ENCODE measurements at places on chromosomes 3 and 15.

GRCh38 chr3:14573706-14574105, 33.6 kb upstream of the GRIP2 start:
- DNase-seq = no peak

GRCh38 chr3:63977893-63978292, 45.4 kb downstream of the PSMD6 start:
- no peak for DNase-seq

- DNase-seq = no peak
Observed at GRCh38 chr3:78791753-78792152, 976.0 kb downstream of the ROBO1 start.

DNA sequence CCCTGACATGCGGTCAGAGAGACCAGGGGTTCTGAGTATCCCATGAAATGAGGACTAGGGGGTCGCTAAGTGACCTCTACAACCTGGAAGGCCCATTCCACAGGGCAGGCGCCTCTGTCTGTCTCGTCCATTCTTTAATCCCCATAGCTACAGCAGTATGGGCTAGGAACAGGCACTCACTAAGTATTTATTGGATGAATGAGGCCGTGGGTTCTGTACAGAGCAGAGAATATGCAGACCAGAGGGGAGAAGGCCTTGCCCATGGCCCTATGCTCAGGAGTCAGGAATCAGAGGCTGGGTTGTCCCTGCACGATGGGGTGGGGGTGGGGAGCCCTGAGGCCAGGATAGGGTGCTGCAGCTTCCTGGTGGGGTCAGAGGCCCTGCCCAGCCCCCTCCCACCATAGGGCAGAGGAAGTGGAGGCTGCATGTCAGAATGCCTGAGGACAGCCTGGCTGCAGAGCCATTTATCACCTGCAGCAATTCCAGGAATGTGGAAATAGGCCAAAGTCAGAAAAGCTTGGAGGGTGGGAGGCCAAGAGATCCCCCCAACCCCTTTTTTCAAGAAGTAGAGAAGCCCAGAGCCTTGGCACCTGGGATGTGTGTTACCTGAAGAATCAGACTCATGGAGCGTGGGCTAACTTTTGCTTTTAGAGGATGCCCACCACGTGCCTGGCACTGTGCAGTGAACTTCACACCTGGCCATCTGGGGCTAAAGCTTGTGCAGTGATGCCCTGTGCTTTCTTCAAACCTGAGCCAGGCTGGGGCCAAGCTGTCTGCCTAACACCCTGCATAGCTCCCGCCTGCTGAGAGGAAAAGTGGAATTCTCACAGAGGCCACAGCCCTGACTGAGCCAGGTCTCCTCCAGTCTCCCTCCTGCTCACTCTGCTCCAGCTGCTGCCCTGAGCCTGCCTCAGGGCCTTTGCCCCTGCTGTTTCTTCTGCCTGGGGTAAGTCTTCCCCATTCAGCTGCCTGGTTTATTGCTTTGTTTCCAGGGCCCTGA, 109.4 kb downstream of the WNT7A start:
- DNase-seq = no peak

GRCh38 chr3:55622116-55622515, 135.0 kb upstream of the WNT5A start:
- DNase-seq = no peak

- DNase-seq = no peak
Observed at GRCh38 chr15:36887214-36887961, 213.0 kb downstream of the MEIS2 start.

GRCh38 chr3:169390741-169391305, 272.7 kb downstream of the MECOM start:
- DNase-seq = no peak

- no peak for DNase-seq
Observed at GRCh38 chr3:58101499-58102389, 93.5 kb downstream of the FLNB start.

- DNase-seq = no peak
Observed at GRCh38 chr3:183342824-183343223, 85.6 kb downstream of the MCF2L2 start.

GRCh38 chr15:47541562-47541961, 175.7 kb upstream of the SEMA6D start:
- DNase-seq = no peak

- DNase-seq = no peak
Observed at GRCh38 chr15:64305261-64305660, 50.7 kb downstream of the CSNK1G1 start.

DNA sequence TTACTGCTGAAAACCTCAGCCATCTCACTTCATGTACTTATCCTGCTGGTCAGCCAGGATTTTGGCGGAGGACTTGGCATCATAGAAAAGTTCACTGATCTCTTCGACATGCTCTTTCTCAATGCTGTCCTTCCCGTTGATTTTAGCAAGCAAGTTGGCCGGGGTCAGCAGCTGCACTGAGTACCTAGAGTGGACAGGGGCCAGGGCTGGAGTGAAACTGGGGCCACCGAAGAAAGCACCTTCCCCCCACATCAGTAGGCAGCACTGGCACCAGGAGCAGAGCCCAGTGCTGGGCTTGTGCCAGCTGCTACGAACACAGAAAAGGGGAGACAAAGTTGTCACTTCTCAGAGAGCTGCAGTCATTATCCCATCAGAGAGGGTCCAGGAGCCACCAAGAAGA, 29.0 kb downstream of the SEC61A1 start:
- no peak for DNase-seq

DNA sequence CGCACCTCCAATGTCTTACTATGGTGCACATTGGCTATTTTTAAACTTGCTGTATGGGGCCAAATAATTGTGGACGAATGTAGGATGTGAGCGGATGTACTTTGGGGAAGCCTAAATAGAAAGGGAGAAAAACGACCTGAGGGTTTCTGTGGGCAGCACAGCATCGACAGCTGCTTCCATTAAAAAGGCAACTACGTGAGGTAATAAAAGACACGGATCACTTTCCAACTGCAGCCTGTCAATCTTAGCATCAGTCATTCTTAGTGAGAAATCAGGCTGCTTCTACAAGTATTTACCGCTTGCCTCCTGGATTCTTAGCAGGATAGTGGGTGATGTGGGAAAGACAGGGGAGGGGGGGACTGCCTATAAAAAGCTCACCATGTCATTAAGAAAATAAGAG, 186.7 kb upstream of the SLC2A2 start:
- no peak for DNase-seq

DNA sequence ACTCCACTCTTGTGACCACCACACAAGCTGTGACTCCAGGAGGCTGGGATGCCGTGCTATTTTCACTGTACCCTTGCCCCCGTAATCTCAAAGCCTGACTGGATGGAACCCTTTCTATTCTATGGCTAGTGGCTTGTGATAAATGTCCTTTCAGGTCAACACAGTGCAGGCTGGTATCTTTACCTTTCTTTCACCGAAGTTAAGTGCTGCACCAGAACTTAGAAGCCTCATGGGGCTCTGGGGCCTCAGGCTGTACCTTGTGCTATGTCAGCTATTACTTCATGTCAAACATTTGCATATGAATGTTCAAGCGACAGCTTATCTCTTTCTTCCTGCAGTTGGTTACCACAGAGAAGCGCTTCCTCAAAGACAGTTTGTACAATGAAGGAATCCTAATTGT, 66.8 kb downstream of the RPL39L start:
- no peak for DNase-seq

DNA sequence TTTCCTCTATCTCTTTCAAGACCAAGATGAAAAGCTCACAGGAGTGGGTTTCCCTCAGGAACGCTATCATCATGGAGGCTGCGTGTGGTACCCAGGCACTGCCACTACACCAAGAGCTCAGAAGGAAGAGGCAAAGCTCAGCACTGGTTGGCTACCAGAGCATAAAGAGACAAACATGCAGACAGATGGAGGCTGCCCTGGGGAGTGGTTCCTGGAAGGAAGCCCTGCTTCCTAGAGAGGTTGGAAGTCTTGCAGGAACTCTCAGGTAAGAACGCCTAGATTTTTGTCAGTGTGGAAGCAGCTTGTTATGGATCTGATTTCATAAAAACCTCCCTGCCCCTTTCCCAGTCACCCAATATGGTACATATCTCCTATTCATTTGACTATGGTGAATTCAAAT, 49.9 kb upstream of the ADCY5 start:
- no peak for DNase-seq

GRCh38 chr15:39298271-39298962, 282.5 kb upstream of the THBS1 start:
- DNase-seq = no peak

GRCh38 chr3:122458992-122459391, 43.1 kb upstream of the WDR5B start:
- no peak for DNase-seq

DNA sequence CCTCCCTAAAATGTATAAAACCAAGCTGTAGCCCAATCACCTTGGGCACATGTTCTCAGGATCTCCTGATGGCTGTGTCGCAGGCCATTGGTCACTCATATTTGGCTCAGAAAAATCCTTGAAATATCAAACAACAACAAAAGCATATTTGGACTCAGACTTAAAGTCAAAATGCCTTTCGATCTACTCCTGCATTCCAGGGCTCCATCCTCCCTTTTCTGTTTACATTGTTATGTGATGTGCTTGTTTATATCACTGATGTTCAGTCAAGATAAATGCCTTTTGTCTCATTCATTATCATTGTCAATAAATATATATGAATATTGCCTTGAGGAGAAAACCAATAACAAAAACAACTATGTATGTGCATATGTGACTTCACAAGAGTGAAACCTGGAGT, 31.7 kb downstream of the HGD start:
- no peak for DNase-seq

DNA sequence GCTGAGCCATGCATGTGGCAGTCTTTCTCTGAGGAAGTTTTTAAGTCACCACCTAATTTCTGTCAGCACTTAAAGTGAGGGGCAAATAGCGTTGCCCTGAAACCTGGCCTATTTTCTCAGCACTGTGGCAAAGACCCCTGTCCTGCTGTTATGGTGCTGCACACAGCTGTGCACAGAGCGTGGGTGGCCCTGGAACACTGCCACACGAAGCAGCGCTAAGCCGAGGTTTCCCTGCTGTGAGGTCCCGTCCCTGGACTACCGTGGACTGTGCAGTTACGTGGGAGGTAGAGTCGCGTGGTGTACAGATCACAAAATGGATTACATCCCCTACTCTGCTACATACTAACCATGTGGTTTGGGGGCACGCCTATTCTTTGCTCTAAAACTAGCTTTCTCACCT, 101.6 kb upstream of the NR2E3 start:
- no peak for DNase-seq

DNA sequence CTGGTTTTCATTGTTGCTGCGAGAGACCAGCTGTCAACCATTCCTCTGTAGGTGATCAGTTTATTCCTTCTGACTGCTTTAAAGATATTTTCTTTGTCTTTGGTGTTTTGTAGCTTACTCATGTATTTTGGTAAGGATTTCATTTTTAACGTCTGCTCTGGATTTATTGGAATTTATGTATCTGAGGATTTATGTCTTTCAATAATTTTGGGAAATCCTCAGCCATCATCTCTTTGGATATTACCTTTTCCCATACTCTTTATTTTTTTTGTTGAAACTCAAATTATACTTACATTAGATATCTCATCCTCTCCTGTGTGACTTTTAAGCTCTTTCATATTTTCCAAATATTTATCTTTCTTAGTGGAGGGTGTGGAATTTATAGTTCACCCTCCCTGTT, 62.7 kb upstream of the COL8A1 start:
- DNase-seq = no peak

- DNase-seq = no peak
Observed at GRCh38 chr3:29475305-29475840, 194.5 kb downstream of the RBMS3 start.

- DNase-seq = no peak
Observed at GRCh38 chr3:25658836-25659235, 5.9 kb downstream of the TOP2B start.

- no peak for DNase-seq
Observed at GRCh38 chr3:97928986-97929385, 43.2 kb downstream of the RIOX2 start.

GRCh38 chr3:100852840-100853239, 140.4 kb downstream of the ABI3BP start:
- DNase-seq = no peak
